ENCODE measurements at places on chromosomes 1 and 21.
A peak's percentile ranks its signal among the peaks of the same experiment; 100 is the strongest.

DNA sequence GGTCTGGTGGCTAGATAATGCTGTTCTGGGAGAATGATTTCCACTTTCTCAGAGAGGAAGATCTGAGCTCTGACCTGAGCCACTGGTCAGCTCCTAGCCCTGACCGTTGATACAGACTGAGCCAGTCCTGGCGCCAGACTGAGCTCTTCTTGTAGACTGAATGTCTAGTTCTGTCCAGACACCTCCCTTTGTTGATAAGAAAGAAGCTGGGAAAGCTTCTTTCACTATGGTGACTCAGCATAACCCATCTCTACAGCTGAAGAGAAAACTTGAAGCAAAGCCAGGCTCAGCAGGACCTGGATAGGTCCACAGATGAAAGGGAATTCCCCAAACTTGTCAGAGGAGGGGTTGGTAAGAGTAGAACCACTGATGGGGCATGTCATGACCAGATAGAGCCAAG, 9.9 kb upstream of the TRABD2B start:
- DNase-seq = no peak

DNA sequence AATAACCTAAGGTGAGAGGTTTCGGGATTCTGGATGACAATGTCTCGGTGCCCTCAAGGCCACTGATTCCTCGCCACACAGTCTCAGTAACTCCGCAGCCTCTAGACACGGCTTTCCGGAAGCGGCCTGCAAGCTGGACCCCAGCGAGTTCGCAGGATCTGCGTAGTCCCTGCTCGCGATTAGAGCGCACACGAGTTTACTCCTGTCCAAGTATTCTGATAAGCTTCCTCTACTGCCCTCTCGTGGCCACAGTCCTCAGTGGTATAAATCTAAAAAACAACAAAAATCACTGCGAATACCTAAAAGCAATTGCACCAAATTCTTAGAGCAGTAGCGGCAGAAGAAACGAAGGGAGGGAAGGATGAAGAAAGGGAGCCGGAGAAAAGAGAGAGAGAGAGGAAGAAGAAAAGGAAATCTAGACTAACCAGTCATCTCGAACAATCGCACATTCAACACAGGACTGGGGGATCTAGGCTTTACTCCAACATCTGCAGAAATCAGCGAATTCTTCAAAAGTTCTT, 1.1 kb upstream of the PLXNA2 start:
- DNase-seq = peak; percentile 92

DNA sequence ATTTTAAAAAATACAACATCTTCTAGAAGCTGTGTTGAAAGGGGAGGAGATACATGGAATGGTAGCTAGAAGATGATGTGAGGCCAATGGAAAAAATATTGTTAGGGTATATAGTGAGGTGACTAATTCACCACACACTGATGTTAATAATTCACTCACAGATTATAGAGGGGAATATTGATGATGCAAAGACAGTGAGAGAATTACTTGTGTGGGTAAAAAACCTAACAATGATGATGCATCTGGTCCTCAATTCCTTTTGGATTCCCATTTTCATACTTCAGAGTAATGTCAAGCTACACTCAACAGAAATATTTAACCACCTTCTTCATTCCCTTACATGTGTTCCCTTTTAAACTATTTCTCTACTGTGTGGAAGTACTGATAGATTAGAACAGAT, 169.5 kb upstream of the DPYD start:
- no peak for DNase-seq

- no peak for DNase-seq
Observed at GRCh38 chr1:29933067-29933466, 696.7 kb downstream of the PTPRU start.

GRCh38 chr1:16149146-16149545, 6.7 kb downstream of the EPHA2 start:
- DNase-seq = no peak

- DNase-seq = no peak
Observed at GRCh38 chr1:35615440-35615839, 25.9 kb downstream of the PSMB2 start.

GRCh38 chr1:170704256-170704655, 40.3 kb downstream of the PRRX1 start:
- no peak for DNase-seq

GRCh38 chr1:47410068-47410455, 6.0 kb upstream of the FOXE3 start:
- no peak for DNase-seq

DNA sequence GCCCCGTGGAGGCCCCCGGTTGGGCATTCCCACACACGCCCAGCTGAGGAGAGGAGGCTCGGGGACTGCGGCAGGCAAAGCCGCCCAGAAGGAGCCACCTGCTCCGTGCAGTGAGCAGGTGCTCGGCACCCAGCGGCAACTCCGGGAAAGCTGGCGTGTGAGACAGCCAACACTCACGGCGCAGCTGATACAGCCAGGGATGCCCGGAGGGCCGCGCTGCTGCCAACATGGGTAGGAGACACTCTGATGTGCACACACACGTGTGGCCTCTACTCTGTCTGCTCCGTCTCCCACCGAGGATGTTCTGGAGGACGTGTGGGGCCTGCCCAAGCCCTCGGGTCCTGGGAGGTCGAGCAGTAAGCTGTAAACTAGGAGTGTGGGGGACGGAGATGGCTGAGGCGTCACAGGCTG, 12.9 kb downstream of the MORN1 start:
- DNase-seq = no peak

DNA sequence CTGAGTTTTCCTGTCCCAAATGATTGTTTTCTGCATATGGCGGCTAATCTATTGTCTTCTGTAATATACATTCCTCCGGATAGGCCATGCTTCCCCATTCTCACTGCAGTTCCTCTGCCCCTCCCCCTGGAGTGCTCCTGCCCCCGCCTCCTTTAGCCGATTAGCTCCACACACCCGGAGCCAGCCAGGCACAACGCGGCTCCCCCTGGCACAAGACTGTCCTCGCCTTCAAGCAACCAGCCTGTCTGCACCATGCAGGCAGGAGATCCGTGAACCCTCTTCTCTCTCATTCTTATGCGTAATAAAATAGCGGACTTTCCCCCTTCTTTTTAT, 18.0 kb downstream of the SERTAD4 start:
- no peak for DNase-seq

- no peak for DNase-seq
Observed at GRCh38 chr1:169163059-169163458, 56.6 kb downstream of the ATP1B1 start.

DNA sequence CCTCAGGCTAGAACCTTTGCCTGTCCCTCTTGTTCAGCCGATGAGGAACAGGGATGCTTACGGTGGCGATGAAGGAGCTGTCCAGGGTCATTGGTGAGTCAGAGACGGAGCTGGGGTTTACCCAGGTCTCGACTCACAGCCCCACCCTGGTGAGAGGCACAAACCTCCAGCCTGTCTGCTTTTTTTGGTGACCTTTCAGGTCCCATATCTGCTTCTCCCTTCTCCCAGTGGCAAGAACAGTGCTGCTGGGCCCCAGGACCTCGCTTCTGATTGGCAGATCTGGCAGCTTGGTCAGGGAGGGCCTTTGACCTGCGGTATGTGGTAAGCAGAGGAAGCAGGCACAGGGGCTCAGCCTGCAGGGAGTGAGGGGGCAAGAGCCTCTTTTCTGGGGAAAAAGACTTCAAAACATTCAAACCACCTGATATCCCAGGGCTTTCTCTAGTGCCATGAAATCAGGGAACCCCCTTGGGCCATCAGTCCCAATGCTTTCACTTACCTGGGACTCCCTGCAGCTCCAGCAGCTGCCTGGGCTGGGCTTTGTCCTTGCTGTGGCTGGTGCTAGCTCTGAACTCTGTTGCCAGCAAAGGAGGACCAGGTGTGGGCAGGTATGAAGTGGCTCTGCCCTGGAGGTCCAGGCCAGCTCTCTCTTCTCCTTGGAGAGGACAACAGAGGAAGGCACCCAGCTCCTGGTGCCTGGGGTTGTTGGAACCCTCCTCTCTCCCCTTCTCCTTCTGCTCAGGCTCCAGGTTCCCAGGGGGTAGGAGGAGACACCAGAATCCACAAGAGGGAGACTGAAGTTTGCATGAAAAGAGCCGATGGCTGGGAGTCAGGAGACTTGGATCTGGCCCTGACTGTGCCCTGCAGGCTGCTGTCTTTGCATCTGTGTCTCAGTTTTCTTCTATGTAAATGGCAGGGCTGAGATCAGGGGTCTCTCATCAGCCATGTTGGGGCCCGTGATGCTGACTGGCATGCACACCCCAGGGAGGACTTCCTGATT, 41.4 kb downstream of the TRIM62 start:
- no peak for DNase-seq

- no peak for DNase-seq
Observed at GRCh38 chr1:91952187-91952586, 3.0 kb downstream of the BRDT start.

GRCh38 chr1:59375321-59376220, 78.7 kb downstream of the FGGY start:
- DNase-seq = no peak

DNA sequence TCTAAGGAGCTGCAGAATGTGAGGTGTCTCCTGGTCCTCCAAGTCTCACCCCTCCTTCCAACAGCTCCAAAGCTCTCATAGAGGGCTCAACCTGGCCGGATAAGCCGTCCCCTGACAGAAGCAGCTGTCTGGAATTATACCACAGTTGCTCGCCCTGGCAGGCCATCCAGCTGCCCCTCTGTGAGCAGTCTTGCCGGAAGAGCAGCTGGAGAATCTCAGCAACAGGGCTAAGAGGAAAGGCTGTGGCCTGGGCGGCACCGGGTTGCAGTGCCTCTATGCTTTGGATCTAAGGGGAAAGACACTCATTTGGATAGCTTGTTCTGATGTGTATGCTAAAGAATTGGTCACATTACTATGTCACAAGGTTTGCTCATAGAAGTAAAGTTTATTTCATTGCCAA, 12.4 kb downstream of the TMCC2 start:
- DNase-seq = no peak

DNA sequence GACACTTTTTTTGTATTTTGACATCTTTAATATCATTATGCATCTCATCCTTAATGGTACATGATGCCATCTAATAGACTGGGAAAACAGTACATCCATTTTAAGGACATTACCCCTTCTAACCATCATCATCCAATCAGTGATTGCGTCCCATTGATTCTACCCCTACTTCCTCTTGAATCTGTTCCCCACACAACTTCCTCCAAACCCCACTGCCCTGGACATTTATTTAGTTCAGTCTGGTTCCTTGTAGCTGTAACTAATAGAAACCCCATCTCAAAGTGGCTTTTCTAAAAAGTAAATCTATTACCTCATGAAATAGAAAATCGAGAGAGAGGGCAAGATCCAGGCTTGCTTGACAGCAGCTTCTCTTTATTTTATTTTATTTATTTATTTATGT, 2.1 kb upstream of the ITLN1 start:
- no peak for DNase-seq

GRCh38 chr1:87024936-87025540, 110.6 kb downstream of the HS2ST1 start:
- peak; percentile 15 for DNase-seq

- no peak for DNase-seq
Observed at GRCh38 chr1:206859082-206859521, 6.3 kb upstream of the IL20 start.

DNA sequence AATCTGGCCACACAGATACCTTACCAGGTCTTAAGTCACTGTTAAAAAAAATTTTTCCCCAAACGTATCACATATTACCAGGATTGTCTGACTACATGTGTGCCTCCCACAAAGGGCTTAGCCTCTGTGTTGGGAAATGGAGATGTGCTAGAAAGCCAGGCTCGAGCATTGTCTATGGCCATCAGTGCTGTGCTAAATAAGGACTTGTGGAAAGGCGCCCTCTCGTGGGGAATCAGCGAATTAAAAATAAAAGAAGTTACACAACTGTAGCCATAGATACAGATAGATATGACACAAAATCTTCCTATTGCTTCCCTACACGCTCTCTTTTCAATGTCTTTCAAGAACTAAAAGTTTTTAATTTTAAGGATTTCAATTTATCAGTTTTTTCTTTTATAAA, 47.5 kb upstream of the CRNN start:
- no peak for DNase-seq

- no peak for DNase-seq
Observed at GRCh38 chr1:81032374-81032773, 768.4 kb upstream of the ADGRL2 start.

DNA sequence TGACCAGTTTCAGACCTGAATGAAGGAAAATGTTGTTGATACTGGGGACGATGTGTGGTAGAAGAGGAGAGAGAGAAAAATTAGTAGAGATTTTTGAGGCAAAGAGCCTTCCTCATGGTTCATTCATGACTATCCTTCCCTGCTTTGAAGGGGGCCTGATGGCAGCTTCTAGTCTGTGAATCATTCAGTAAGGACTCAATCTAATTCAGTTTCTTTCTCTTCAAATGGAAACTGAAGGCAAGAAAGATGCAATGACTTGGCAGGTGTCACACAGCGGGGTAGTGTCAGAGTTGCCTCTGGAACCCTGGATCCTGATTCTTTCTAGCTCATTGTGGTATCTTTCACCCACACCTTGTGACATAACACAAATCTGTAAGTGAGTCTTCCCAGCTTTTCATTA, 14.9 kb upstream of the CD5L start:
- DNase-seq = no peak

- DNase-seq = no peak
Observed at GRCh38 chr1:190168116-190168892, 309.4 kb downstream of the BRINP3 start.

GRCh38 chr1:234601301-234602017, 8.5 kb downstream of the IRF2BP2 start:
- DNase-seq = no peak

DNA sequence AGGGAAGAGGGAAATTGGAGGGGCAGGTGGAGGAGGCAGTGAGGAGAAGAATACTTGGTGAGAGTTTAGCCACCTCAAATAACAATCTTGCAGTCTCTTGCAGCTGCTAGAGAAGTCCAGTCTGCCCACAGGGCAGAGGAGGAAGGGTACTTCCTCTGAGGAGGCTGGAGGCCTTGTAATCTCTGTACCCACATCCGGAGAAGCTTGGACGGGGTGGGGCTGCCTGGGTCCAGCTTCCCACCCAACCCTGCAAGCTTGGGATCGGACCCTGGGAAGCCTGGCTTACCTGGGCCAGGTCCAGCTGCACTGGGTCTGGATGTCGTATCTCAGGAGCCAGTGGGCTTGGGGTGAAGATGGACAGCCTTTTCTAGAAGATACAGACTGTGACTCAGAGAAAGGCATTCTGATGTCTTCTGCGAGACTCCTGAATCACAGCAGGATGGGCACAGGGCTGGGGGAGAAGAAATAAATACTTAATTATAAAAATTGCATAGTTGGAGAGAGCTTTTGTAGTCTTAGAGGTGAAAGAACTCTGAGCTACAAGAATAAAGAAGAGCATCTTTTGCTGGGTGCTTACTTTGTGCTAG, 111.8 kb upstream of the JUN start:
- DNase-seq = no peak

Measured in renal cortex interstitium (tissue), 15 donors.